CD4-positive, alpha-beta T cell treated with Interleukin-21 for 1 hour (primary cell): ENCODE measurements at places on chromosomes 3 and 15.

- no peak for DNase-seq
Measured at GRCh38 chr3:152508705-152509104, 240.0 kb downstream of the MBNL1 start.

- no peak for DNase-seq
Measured at GRCh38 chr15:92920595-92921161, 20.6 kb downstream of the CHD2 start.

- no peak for DNase-seq
Measured at GRCh38 chr3:4841776-4842440, 137.3 kb upstream of the BHLHE40 start.

DNA sequence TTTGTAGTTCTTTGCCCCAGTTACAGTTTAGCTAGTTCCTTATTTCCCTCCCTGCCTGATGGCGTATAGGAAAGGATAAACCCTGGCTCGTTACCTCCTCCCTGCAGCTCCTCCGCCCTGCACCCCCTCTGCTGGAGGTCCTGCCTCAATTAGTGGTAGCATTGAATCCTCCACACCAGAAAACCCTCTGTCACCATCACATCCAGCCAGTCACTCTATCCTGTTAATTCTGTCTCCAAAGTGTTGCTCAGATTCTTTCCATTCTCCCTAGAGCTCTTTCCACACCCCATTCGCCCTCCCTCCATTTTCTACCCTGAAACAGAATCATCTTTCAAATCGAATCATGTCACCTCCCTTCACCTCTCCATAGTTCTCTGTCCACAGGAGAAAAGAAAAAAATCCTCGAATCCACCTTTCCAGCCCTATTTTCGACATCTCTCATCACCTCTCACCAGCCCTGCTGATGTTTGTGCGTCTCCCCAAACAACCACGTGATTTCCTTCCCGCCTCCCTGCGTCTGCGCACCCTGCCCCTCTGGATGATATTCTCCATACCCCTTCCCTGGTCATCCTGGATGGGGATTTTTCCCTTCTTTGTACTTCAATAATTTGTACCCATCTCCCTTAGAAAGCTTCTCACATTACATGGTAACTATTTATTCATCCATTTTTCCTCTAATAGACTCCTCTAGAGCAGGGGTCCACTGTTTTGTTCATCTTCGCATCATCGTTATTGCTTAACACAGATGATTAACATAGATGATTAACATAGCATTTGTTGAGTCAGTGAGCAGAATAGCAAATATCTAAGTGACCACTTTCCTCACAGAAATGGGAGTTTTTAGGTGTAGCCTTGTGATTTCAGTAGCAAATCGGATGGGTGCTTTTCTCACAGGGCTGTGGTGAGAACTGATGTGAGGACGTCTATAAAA, 37.1 kb downstream of the MAP3K13 start:
- DNase-seq, result no peak

- DNase-seq, result no peak
Measured at GRCh38 chr3:29700256-29700655, 419.4 kb downstream of the RBMS3 start.

DNA sequence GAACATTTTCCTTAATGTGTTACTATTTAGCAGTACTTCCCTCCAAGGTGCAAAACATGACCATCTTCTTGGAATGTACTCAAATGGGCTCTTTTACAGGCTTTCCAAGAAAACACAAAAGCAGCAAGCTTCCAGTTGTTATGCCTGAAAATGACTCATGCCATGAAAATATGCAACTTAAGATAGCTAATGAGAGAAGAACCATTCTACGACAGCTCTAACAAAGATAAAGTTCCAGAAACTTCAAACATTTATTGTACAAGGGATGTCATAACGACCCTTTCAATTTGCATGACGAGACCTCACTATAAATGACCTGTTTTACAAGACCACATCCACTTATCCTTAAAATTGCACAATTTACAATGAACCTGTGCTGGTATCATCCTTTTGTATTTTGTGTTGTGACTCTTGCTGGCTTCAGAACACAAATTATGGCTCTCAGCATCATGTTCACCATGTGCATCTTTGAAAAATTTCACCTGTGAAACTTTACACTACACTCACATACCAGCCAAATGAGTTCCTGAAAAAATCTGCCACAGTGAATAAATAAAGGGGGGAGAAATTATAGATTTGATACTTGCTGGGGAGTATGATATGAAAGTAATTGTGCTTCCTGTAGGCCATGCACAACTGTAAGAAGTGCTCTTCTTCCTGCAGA, 433.7 kb downstream of the MAGI1 start:
- no peak for DNase-seq

- DNase-seq, result no peak
Measured at GRCh38 chr3:152318512-152318911, 49.8 kb downstream of the MBNL1 start.

GRCh38 chr3:110965976-110966375, 105.6 kb upstream of the NECTIN3 start:
- DNase-seq, result no peak

DNA sequence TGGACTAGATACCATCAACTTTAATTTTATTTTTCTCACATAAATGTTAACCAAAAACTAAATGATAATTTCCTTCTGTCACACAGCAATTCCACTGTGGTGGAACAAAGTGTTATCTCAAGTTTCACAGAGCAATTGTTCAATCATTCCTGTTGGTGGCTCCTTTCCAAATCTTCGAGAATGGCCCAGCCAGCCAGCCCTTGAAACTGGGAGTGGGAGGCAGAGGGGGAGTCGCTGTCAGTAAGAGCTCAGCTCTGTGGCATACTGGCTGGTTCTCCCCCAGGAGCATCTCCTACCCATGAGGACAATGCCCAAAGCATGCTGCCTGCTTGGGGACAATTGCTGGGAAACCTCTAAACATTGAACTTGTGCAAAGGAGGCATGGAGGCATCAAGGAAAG, 47.7 kb downstream of the MECOM start:
- DNase-seq, result no peak
